Activated naive CD8-positive, alpha-beta T cell treated with anti-CD3 and anti-CD28 coated beads, Interleukin-2, amount 50 U/mL, for 16 hours (primary cell): ENCODE measurements at places on chromosomes 7 and 10.

GRCh38 chr10:69504576-69505250 is 53.4 kb downstream of the TSPAN15 start:
- no peak for DNase-seq

DNA sequence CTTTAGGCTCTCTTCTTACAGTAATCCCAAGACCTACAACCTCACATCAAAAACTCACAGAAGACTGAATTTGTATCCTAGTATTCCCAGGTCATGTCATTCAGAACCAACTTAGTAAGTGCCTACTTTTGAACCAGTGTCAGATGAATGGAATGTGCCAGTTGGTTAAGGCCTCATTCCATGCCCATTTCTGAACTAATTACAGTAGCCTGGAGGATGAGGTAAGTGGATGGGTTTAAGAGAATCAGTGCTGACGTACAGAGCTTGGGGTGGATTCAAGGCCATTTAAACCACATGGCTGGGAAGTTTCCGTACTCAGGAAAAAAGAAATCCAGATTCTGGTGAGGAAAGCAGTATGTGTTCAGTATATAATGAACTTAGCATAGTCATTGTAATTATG is 21.9 kb upstream of the FOXP2 start:
- no peak for DNase-seq

DNA sequence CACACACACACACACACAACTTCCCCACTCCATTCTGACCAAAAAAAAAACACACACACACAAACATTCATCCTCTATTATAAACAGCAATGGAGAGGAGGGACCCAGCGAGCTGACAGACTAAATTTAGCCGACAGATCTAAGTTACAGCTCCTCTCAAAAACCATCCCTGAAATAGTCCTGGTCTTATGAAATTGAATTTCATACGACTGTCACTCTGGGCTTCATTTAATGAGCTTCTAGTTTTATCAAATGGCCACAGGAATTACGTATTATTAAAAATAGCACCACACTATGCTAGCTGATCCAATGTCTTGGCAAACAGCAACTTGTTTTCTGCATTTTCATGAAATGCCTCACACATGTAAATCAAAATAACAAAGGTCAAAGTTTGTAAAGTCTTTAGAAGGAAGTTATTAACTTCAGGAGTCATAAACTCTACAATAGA is 131.3 kb upstream of the ASAH2 start:
- DNase-seq = no peak

GRCh38 chr10:91974960-91975359 is 51.4 kb downstream of the BTAF1 start:
- DNase-seq = no peak

DNA sequence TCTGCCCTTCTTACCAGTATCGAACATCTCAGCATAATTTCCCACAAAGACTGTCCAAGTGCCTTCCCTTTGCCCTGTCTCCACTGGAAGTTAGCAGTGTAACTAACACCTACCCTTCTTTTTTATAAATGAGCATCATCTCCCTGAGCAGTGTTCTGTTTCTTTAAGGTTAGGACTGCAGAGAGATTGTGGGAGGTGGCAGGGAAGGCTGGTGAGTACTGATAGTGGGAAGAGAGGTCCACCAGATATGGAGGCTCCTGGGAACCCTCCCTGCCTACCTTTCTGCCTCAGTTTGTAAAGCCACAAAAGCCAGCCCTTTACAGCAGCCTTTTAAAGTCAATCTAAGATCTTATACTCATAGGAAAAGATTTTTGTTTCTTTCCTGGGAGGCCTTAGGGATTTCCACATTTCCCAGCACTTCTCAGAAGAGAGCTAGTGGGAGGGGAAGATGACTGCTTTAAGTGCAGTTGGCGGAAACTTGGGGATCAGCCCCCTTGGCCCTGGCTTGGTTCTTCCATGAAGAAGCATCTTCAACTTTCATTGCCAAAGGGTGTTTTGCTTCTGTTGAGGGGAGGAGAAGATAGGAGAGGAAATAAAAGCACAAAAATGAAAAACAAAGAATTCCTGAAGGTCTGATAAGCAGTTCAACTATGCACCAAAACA is 36.6 kb upstream of the CALD1 start:
- no peak for DNase-seq

DNA sequence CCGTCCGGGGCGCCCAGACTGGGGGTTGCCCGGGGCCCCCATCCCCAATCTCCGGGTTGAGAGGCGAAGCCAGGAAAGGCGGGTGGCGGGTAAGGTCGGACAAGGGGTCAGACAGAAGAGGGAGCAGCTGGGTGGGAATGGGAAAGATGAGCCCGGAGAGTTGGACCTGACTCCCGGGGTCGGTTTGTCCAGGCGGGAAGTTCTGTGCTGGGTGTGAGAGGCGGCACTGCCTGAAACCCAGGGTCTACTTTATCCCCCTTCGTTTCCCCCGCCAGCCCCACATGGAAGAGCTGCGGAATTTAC is 675 bp downstream of the SLC4A2 start:
- no peak for DNase-seq

- no peak for DNase-seq
These were observed 329.0 kb downstream of the RNLS start for GRCh38 chr10:88254091-88254490.

GRCh38 chr7:30427296-30428070 is 51.1 kb downstream of the NOD1 start:
- DNase-seq = no peak

- DNase-seq = no peak
These were observed 370.6 kb downstream of the RPS24 start for GRCh38 chr10:78404296-78404695.

DNA sequence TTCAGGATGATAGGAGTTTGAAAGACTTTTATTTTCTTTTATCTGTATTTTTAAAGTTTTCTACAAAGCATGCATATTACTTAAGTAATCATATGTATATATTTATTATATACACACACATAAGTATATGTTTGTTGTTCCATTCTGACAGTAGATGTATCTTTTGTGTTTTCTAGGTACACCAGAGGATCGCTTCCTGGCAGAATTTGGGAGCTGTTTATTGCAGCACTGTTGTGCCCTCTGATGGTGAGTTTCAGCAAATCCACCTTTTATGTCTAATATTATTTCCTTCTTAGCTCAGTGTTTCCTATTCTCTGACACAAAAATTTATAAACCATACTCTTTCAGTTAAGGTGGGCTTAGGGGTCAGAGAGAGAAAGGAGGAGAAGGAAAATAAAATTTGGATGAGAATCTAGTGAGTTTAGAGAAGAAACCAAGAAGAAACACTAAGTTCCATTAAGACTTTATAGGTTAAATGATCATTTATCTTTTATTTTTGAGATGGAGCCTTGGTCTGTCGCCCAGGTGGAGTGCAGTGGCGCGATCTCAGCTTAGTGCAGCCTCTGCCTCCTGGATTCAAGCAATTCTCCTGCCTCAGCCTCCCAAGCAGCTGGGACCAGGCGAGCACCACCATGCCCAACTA is 59.2 kb upstream of the OIT3 start:
- no peak for DNase-seq

DNA sequence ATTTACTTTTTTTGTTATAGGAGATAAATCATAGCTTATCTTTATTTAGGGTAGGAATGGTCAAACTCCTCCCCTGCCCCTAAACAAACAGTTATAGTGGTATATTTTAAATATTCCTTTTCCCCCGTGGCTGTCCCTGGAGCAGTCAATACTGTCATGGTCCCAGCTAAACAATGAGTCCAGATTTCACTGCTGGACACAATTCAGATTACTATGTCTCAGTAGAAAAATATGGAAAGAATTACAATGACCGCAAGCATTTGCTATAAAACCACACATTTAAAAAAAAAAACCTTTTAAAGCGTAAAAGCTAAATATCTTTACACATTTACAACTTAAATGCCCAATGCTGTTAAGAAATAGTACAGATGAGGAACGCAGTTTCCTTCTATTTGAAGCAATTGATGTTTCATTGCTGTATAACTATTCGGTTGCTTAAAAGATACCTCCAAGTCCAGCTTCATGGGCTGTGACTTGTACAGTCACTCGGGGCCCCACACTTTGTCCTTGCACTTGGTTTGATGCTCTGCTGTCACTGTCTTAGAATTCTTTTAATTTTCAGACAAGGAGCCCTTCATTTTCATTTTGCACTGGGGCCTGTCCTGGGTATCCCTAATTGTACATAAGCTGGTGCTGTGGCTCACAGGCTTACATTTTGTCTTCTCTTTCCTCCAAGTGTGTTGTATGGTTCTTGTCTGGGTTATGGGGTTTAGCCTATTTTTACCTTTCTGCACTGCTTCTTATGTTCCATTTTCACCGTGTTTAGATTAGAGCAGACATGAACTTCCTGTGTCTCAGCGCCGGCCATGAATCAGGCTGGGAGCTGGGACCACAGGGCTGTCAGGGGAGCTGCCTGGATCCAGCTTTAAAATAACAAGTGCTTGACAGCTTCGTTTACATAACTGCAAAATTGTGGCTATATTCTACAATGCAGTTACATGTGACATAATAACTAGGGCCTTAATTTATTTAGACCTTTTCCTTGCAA is 530.2 kb upstream of the FZD8 start:
- DNase-seq = no peak

GRCh38 chr7:62361-63116 is 129.8 kb upstream of the FAM20C start:
- DNase-seq = no peak

GRCh38 chr7:148789220-148789619 is 90.5 kb downstream of the CUL1 start:
- DNase-seq = no peak
